Stimulated activated CD4-positive, alpha-beta T cell treated with anti-CD3 and anti-CD28 coated beads, Interleukin-15, amount 100 ng/mL, for 24 hours (primary cell): ENCODE measurements at places on chromosomes 1 and 21.

DNA sequence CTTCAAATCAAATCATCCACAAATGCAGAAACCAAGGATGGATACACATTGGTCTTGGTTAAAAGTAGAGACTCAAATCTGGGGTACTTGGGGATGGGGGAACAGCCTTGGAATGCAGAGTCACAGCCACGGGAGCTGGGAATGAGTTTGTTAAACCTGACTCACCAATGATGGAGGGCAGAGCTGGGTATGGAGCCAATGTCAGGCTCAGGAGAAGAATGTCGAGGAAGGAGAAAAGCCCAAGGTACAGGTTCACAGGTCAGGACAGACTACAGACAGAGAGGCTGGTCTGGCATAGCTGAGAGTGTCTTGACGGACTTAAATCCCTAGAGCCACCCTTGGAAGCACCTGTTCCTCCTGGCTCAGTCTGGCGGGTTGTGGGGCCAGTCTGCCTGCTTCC is 237.6 kb downstream of the NTNG1 start:
- no peak for DNase-seq

DNA sequence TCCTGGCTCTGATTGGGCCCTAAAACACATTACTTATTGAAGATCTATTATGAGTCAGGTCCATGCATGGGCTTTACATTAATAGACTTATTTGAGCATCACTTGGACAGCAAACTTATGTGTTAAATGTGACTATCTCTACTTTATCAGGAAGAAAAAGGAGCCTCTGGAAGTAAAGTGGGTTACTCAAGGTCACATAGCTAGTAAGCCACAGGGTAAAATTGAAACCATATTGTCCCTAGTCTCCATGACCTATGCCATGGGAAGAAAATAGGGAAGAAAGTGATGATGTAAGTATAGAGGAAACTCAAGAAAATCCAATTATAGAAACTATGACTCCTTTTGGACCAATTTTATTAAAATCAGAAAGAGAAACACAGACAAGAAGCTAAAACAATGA is 555.3 kb downstream of the NUF2 start:
- DNase-seq = no peak

GRCh38 chr1:34918977-34919561 is 10.4 kb downstream of the DLGAP3 start:
- DNase-seq = peak; percentile 16

DNA sequence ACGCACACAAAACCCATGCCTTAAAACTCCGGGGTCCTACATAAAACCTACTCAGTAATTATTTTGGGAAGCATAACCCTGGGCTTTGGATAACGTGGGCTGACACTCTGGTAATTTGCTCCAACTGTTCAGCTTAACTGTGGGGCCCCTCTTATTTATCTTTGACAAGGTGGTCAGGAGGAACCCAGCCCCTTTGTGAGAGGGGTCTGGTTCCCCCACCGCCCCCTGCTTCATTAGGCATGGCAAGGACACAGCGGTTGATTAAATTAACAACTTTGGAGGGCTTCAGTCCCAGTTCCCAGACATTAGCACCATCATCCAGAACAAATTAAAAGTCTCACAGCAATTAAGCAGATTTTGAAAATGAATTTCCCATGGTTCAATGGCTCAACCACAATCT is 14.7 kb downstream of the WLS start:
- no peak for DNase-seq

DNA sequence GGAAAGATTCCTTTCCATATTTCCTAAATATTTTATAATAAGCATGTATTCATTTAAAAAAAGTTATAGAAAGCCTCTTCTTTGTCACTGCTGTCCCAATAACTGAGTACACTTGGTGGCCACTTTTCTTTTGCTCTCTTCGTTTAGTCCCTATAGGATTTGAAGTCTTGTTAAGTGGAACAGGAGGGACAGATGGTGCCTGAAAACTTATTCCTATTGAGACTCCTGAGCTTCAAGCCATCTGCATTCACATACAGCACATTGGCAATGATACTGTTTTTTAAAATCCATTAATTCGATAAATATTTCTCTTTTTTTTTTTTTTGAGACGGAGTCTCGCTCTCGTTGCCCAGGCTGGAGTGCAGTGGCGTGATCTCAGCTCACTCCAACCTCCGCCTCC is 2.0 kb upstream of the ZBTB40 start:
- no peak for DNase-seq

GRCh38 chr1:84401156-84401555 is 2.9 kb downstream of the DNASE2B start:
- DNase-seq = no peak
